Activated naive CD8-positive, alpha-beta T cell treated with anti-CD3 and anti-CD28 coated beads for 36 hours (primary cell): ENCODE measurements at places on chromosomes 4 and X. TPM values are rescaled to one million over a fixed set of nuclear protein-coding genes. Genes with fewer than 3 reads are reported as not detected.

DNA sequence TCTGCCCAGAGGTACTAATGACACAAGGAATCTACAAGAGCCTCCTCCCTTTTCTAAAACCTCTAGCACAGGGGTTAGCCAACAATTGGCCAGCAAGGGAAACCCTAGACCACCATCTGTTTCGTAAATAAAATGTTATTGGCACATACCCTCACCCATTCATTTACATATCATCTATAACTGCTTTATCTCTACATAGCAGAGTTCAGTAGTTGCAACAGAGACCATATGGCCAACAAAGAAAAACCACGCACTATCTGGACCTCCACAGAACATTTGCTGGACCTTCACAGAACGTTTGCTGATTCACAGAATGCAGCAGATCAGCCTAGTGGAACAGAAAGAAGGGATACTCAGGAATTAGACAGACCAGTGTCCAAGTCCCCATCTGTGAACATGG lies 9.4 kb downstream of the SLC2A9 start:
- H3K4me3 ChIP-seq: no peak overlapping the region
- no peaks in the 10 kb centered on the region for H3K36me3 ChIP-seq
- H3K4me1 ChIP-seq: peaks cover 24% of the 10 kb centered on the region
- DNase-seq: no peak
- H3K27me3 ChIP-seq: no peaks in the 10 kb centered on the region

Gene CXCR3
- total RNA-seq: 58.6 TPM

DNA sequence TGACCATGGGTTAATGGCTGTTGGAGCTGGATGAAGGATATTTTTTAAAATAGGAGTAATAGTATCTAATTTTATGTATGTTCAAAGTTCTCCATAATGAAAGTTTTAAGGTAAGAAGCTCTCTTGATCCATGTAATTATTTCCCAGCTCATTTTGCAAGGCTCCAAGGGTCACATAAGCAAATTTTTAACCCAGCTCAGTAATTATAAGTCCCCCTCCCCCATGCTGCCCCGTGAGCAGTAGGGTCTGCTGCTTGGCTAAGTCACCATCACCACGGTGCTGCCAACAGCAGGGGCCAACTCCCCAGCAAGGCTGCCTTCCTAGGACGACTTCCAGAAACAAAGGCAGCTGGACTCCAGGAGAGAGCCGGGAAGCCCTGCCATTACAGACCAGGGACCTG lies 340.0 kb downstream of the FBXW7 start:
- DNase-seq: no peak
- H3K27me3 ChIP-seq: no peaks in the 10 kb centered on the region

Gene DCX
- total RNA-seq: not detected

DNA sequence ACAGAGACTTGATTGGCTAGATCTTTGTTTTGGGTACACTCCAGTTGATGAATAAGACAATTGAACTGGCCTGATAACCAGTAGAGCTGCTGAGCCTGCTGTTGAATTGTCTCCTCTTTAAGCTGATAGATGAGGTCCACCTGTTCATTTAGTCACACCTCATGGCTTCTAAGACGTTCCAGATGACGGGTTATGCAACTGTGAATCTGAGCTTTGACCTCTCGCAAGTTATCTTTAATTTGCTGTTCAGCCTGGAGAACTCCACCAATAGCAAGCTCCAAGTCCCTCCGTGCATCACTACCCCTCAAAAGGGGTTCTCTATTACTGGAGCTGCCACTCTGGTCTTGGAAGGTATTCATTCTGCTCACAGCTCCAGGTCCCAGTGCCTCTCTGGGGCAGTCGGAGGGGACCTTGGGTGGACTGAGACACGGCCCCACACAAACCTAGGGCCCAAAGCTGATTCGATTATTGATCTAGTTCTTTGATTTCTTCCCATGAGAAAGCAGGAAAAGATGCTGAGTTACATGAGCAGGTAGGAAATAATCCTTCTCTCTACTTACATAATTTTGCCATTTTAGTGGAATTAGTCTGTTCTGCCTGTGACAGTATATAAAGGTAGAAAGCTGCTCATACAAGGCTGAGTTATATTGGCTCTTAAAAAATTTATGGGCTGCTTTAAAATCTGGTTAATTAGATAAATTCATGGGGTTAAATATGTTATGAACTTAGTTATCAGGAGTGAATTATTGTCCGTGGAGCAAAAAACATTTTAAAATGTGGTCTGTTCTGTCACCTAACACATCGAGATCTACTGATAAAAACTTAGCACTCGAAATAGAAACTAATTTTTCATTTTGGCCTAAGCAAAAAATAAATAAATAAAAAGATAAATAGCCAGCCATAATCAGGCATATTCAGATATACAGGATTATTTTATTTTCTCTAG lies 6.8 kb downstream of the MMAA start:
- peaks cover 42% of the 10 kb centered on the region for H3K36me3 ChIP-seq
- H3K27me3 ChIP-seq: no peaks in the 10 kb centered on the region
- DNase-seq: no peak
- no peak overlapping the region for H3K27ac ChIP-seq
- H3K4me3 ChIP-seq: no peak overlapping the region

DNA sequence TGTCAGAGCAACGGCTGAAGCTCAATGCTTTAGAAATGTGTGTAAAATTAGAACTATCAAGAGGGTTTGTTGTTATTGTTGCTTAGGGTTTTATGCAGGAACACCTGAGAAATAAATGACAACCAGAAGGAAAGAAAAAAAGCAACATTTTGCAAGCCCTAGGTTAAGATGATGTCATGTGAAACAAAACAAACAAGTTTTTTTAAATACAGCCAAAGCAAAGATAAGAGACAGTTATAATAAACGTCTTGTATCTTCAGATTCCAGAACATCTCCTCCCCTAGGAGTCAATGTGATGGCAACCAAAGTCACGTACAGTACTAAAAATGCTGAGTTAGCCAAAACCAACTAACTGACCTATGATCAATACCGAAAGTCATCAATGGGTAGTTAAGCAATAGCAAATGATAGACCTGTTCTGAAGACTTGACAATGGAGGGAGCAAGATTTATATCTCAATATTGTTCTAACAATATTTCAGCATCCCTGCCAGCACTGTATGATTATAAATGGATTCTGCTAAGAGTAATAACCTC lies 55.3 kb upstream of the NOCT start:
- no peak overlapping the region for H3K4me3 ChIP-seq
- no peaks in the 10 kb centered on the region for H3K36me3 ChIP-seq
- no peaks in the 10 kb centered on the region for H3K27me3 ChIP-seq

Gene GLUD2
- total RNA-seq: 0.21 TPM

Gene SUPT20HL2
- total RNA-seq: not detected

DNA sequence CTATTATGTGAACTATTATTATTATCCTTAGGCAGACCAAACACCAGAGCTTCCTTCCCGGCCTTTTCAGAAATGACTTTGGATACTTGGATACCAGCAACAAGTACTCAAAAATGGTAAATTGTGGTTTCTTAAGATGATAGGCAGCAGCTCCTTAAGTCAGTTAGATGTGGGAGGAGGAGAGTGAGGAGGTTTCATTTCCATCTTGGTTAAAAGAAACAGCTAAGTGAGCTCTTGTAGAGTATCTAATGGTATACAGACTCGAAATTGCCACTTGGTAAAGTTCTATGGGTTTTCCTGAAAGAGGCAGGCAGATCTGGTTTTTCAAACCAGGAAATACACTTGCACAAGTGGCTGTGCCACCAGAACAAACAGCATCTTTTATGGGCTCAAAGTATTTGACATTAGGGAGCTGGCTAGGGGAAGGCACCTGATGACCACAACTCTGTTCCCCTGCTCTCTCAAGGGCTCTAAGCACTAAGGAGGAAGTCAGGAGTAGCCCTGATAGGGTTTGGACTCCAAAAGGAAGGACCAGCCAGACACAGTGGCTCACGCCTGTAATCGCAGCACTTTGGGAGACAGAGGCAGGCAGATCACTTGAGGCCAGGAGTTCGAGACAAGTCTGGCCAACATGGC lies 130.9 kb downstream of the TMEM164 start:
- H3K27me3 ChIP-seq: no peaks in the 10 kb centered on the region
- DNase-seq: no peak
- H3K36me3 ChIP-seq: peaks cover 5% of the 10 kb centered on the region
- no peak overlapping the region for H3K4me3 ChIP-seq

GRCh38 chrX:41082783-41083182 lies 2.5 kb upstream of the USP9X start:
- no peak for DNase-seq
- H3K27ac ChIP-seq: no peak overlapping the region
- peaks cover 2% of the 10 kb centered on the region for H3K4me1 ChIP-seq
- peaks cover 4% of the 10 kb centered on the region for H3K36me3 ChIP-seq
- H3K27me3 ChIP-seq: no peaks in the 10 kb centered on the region

Gene ARHGEF9
- 13.3 TPM for total RNA-seq

DNA sequence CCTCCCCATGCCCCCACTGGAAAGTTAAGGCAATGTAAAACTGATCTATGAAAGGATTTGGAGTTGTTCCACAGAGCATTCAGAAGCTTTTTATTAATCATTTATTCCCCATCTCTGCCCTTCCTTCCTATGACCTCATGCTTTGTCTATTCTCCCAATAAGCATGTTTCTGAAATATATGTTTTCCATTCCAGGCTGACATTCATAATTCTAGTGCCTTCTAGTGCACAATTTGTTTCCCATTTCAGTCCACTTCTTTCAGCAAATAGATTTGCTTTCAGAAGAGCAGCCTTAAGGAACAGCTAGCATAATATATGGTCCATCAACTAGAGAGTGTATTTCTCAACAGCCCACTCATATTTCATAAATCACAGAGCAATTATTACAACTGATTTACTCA lies 77.1 kb upstream of the ATXN3L start:
- no peaks in the 10 kb centered on the region for H3K27me3 ChIP-seq
- H3K4me1 ChIP-seq: peaks cover 9% of the 10 kb centered on the region
- no peak overlapping the region for H3K27ac ChIP-seq
- no peak for DNase-seq
- H3K4me3 ChIP-seq: no peak overlapping the region

Gene CDX4
- not detected for total RNA-seq

Gene ATOH1
- not detected for total RNA-seq

GRCh38 chr4:23614284-23614892 lies 275.5 kb downstream of the PPARGC1A start:
- DNase-seq: no peak
- no peaks in the 10 kb centered on the region for H3K27me3 ChIP-seq
- H3K4me3 ChIP-seq: no peak overlapping the region

DNA sequence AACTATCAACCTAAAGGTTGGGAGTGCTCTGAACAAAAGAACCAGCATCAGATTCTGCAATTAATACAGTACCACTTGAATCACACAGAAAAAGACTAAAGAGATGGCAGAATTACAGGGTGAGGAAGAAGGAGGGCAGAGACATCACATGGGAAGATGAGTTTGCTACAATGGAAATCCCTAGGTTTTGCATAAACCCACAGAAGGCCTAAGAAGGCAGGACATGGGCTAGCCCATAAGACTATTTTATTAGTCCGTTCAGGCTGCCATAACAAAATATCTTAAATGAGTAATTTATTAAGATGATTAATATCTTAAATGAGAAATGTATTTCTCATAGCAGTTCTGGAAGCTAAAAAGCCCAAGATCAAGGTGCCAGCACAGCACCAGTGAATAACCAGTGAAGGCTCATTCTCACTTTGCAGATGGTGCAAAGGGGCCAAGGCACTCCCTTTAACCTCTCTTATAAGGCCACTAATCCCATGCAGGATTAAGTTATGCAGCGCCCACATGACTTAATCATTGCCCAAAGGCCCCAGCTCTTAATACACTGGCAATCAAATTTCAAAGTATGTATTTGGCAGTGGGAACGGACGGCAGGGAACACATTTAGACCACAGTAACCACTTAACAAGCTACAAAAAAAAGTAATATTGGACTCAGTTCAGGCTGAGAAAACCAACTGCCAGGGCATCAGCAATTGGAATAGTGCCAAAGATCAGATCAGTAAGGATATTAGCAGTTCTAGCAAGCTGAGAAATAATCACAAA lies 47.6 kb upstream of the NEUROG2 start:
- H3K36me3 ChIP-seq: peaks cover 46% of the 10 kb centered on the region
- H3K4me1 ChIP-seq: no peaks in the 10 kb centered on the region
- H3K27me3 ChIP-seq: no peaks in the 10 kb centered on the region

DNA sequence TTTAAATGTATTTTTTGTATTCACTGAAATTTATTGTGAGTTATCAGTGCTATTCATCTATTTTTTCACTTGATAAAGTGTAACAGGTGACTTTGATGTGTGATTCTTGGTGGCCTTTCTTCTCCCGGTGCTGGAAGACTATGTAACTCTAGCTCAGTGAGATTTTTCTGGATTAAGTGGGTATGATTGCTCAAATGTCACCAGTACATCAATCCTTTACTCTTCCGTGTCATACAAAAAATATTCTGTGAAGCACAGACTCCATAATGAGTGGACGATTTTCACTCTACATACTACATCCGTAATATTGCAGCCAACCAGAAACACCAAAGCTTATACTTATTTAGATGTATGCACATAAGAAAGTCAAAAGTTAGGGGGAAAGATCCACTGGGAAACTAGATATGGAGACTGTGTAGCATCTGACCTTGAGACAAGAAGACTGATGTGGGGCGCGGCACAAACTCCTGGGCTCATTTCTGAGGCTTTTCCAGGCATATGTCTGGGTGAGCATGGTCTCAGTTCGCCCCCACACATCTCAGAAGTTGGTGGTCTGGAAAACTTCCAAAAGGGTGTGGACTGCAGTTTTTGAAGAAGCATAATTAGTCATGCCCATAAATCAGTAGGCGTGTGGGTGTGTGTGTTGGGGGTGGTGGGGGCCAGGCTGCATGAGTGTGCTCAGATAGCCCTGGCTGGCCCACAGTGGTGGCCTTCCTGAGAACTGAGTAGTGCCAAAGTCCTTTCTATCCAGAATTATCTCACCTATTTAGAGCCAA lies 53.9 kb upstream of the TENM3 start:
- peaks cover 4% of the 10 kb centered on the region for H3K27me3 ChIP-seq
- DNase-seq: no peak
- no peaks in the 10 kb centered on the region for H3K4me1 ChIP-seq

DNA sequence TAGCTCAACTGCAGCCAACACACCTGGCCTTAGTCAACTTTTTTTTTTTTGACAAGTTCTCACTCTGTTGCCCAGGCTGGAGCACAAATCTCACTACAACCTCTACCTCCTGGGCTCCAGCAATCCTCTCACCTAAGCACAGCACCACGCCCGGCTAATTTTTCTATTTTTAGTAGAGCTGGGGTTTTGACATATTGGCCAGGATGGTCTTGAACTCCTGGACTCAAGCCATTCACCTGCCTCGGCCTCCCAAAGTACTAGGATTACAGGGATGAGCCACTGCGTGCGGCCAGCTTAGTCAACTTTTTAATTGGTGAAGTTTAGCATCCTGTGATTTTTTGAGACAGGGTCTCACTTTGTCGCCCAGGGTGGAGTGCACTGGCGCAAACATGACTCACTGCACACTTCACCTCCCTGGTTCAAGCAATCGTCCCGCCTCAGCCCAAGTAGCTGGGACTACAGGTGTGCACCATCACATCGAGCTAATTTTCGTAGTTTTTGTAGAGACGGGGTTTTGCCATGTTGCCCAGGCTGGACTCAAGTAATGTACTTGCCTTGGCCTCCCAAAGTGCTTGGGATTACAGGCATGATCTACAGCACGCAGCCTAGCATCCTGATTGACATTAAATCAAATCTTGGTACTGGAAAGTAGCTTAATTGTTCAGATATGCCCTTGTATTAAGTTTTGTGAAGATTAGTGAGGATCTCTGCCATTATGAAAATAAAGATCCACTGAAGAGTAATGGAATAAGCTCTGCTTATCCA lies 8.3 kb downstream of the HNRNPDL start:
- DNase-seq: no peak
- peaks cover 42% of the 10 kb centered on the region for H3K36me3 ChIP-seq
- H3K27ac ChIP-seq: no peak overlapping the region
- H3K4me3 ChIP-seq: no peak overlapping the region
- peaks cover 11% of the 10 kb centered on the region for H3K27me3 ChIP-seq

- no peak overlapping the region for H3K4me3 ChIP-seq
- DNase-seq: no peak
- no peaks in the 10 kb centered on the region for H3K36me3 ChIP-seq
- H3K27me3 ChIP-seq: peaks cover 7% of the 10 kb centered on the region
These were observed 16.7 kb downstream of the SLC7A11 start for GRCh38 chr4:138225477-138225876.

Gene G3BP2
- total RNA-seq: 249 TPM
